ENCODE measurements at places on chromosomes 11 and 22.

DNA sequence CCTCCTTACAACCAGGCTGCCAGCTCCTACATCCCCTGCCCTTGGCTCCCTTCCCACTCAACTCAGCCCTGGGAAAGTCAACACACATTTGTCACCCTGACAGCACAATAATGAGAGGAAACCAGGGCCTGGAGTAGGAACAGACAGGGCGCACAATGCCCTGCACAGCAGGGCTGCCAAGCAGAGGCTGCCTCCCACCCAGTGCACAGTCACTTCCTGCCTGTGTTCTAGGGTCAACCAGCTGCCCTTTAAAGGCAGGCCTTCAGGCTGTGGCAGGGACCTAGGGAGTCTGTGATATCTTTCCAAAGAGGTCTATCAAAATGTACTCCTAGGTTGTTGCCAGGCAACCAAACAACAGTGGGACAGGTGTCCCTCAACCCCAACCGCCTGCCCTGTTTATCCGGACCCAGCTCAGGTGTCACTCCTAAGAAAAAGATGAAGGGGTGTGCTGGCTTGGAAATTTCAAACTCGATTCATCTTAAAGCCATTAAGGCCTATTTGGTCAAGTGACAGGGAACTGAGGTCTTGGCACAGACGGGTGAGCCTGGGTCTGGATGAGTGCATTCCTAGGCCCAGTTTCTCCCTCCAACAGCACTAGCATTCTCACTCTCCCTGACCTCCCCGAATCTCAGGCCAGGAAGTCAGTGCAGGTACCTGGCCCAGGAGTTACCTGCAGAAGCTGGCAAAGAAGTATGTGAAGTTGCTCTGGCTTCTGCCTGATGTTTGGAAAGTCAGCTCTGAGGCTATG lies 110.3 kb upstream of the PITPNB start:
- no peak for DNase-seq

DNA sequence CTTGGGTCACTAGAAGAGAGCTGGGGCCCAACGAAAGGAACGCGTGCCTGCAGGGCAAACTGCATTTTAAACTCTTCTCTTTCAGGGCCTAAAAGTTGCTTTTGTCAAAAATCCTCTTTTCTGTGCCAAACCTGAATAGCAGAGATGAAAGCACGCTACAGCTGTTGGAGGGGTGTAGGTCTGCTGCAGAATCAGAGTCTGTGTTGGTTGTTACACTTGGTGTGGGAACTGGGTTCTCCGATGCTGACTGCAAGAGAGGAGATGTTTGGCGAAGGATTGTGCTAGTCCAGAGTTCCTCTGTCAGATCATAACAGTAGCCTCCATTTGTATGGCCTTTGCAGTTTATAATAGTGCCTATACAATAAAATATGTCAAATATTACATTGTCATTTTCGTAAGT lies 41.8 kb downstream of the BARX2 start:
- DNase-seq = no peak

GRCh38 chr11:130561441-130561881 lies 113.0 kb downstream of the ADAMTS15 start:
- no peak for DNase-seq

GRCh38 chr22:48277868-48278581 lies 1515.6 kb downstream of the TBC1D22A start:
- DNase-seq = no peak

- no peak for DNase-seq
These were observed 145.9 kb downstream of the MAML2 start for GRCh38 chr11:96197103-96197502.

- DNase-seq = no peak
These were observed 13.5 kb downstream of the FBLN1 start for GRCh38 chr22:45516163-45516562.

DNA sequence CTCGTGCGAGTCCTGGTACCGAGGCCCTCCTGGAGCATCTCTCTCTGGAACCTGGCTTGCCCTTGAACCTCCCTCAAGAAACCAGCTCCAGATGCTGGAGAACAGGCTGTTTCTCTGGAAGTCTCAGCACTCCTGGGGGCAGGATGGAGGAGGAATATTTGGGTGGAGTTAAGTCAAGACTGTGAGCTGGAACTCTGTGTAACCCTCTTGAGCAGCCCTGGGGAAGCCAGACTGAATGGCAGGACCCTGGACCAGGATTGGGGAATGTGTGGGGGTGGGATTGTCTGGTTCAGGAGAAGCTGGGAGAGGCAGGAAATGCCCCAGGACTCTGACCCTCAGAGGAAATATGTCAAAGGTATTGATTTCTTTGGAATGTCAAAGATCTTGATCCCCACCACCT lies 7.7 kb downstream of the CREB3L1 start:
- DNase-seq = no peak

DNA sequence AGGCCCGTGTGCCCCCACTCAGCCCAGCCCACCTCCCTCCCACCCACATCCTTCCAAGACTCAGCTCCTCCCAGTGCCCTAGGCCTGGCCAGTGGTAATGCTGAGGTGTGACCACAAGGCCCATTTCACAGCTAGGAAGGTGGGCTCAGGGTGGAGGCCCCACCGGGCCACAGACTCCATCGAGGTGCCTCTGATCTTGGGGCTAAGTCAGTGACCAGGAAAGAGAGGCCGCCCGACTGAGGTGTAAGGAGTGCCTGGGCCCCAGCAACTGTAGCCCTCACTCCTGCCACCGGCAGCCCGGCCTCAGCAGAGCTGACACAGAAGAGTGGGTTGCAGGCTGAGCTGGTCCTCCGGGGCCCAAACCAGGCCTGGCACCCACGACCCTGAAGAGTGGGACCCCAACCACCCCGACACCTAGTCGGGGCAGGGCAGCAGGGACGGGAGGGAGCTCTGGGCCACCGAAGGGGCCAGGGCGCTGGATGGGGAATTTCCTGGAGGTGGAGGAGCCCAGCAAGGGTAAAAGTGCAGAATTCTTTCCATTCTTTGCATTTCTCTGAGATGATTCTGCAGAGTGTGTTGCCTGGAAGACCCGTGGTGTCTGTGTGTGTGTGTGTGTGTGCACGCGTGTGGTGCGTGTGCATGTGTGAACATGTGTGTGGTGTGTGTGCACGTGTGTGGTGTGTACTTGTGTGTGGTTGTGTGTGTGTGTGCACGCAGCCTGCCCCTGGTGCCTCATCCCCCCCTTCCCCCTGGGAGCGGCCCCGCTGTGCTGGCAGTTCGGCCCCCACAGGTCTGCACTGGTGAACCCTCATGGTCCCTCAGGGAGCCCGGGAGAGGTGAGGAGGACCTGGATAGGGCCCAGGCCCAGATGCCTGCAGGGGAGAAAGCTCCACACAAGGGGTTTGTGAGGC lies 8.3 kb upstream of the PIM3 start:
- DNase-seq = no peak

- no peak for DNase-seq
These were observed 49.9 kb downstream of the SCUBE1 start for GRCh38 chr22:43293259-43293654.

GRCh38 chr22:48837341-48837935 lies 990.2 kb downstream of the BRD1 start:
- DNase-seq = no peak

GRCh38 chr11:62611705-62612365 lies 740 bp downstream of the EML3 start:
- DNase-seq = no peak

GRCh38 chr22:38523029-38523428 lies 16.9 kb upstream of the DDX17 start:
- no peak for DNase-seq

GRCh38 chr11:70074746-70075145 lies 3.4 kb upstream of the ANO1 start:
- no peak for DNase-seq

GRCh38 chr11:126841999-126842398 lies 158.6 kb downstream of the KIRREL3 start:
- DNase-seq = no peak

DNA sequence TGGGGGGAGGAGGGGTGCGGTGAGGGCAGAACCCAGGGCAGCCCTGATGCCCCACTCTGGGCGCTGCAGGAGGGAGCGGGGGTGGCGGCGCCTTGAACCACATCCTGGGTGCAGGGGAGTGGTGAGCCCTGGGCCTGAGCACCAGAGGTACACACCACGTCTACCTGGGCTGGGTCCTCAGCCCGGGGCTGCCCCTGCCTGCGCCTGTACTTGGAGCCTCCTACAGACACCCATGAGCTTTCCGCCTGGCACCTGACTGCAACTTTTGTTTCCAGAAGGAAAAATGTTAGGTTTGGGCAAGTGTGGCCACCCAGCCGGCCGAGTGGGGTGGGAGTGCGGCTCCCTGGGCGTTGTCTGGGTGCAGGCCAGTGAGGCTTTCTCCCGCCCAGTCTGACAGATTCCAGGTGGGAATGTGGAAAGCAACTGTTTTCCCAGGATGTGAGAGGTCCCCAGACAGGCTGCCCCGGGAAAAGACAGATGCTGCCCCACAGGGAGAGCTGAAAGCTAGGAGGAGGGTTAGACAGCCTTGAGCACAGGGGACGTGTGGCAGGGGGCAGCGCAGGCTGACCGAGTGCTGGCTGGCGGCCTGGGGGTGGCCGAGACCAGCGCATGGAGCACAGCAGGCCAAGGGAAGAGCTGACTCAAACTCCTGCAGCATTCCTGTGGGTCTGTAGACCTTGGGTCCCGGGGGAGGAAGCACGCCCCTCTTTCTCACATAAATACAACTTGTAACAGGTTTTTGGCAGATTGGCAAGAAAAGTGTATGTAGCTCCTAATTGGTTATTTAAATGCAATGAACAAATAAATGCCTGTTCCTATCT lies 44.1 kb downstream of the GNB1L start:
- no peak for DNase-seq

DNA sequence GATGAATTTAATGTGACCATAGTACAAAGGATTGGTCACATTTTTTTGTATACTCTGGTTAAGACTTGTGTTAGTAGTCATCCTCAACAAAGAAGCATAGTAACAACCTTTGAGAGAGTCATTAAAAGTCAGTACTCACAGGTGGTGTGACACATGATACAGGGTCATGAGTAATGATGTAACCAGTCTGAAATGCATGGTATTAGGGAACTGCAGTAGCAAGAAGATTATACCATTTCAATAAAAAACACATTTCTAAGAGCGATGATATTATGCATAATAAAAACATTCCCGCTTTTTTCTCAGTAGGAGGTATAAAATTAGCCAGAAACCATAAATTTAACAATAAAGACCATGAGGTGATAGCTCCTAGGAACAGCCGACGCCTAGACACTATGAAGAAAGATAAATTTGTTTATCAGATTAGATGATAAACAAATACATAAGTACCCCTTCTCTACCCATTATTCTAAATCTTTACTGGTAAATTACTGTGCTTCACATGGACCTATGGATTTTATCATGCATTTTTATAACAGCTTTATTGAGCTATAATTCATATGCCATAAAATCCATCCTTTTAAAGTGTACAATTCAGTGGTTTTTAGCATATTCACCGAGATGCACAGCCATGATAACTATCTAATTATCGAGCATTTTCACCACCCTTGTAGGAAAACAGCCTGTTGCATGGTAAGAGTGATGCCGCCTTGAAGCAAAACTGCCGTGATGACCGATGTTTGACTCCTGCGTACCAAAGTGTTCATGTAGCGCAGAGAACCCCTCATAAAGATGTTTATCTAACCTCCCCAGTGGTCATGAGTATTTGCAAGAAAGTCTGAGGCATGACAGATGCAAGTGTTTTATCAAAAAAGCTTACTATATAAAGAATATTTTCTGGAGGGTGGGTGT lies 41.8 kb downstream of the TMPRSS5 start:
- no peak for DNase-seq

- no peak for DNase-seq
These were observed 24.1 kb upstream of the CLMP start for GRCh38 chr11:123219066-123219690.
